ENCODE measurements at places on chromosomes 3 and 15. TPM values are rescaled to one million over a fixed set of nuclear protein-coding genes. Genes with fewer than 3 reads are reported as not detected.

DNA sequence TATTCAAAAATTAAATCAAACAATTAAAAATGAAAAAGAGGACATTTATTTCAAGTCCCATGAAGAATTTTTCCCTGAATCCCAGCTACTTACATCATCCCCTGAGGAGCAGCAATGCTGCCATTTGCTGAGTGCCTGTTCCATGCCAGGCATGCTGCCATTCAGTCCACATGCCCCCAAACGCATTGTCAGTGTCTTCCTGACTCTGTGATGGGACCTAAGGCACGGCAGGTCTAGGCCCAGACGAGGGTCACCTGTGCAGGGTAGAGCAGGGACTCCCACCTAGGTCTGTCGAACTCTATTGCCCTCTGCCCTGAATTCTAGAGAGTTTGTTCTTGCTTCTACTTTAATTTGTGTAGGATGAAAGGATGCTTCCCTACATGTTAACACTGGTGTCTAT, 7.0 kb downstream of the PSTPIP1 start:
- H3K4me3 ChIP-seq = peak overlapping the region; percentile 64
- no peaks in the 10 kb centered on the region for H3K27me3 ChIP-seq
- DNase-seq = no peak
- peak overlapping the region; percentile 87 for H3K27ac ChIP-seq
- H3K4me1 ChIP-seq = peaks cover 98% of the 10 kb centered on the region

DNA sequence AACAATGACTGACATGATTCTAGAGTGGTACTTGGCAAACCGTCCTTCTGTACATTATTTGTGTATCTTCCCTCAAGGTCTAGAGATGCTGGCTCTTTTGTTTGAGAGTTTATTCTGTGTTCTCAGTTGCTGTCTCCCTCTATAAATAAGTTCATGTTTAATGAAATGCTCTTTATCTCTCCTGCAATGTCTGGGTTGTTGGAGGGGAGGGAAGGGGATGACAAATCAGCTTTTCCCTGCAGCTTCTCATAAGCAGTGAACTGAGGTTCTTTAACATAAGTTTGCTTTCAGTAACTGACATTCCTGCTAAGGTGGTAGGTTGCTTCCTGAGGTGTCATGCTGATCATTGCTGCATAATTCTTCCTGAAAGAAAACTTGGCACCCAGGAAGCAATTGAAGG, 21.8 kb downstream of the ITPR1 start:
- DNase-seq = no peak
- H3K27me3 ChIP-seq = no peaks in the 10 kb centered on the region
- peaks cover 32% of the 10 kb centered on the region for H3K4me1 ChIP-seq
- H3K4me3 ChIP-seq = no peak overlapping the region
- H3K36me3 ChIP-seq = peaks cover 21% of the 10 kb centered on the region

SLC12A1 gene
- not detected for total RNA-seq

IGSF11 gene
- total RNA-seq = not detected

ZNF385D gene
- not detected for total RNA-seq

FBXW12 gene
- total RNA-seq = not detected

- DNase-seq = peak; percentile 72
- H3K27ac ChIP-seq = no peak overlapping the region
- peaks cover 2% of the 10 kb centered on the region for H3K4me1 ChIP-seq
- peaks cover 10% of the 10 kb centered on the region for H3K27me3 ChIP-seq
- no peak overlapping the region for H3K4me3 ChIP-seq
- no peaks in the 10 kb centered on the region for H3K36me3 ChIP-seq
Measured at GRCh38 chr3:149480326-149481017, 6.0 kb downstream of the TM4SF4 start.

STXBP5L gene
- not detected for total RNA-seq

SAMMSON gene
- total RNA-seq = not detected

FEZF2 gene
- not detected for total RNA-seq

- H3K36me3 ChIP-seq = peaks cover 38% of the 10 kb centered on the region
- no peak overlapping the region for H3K27ac ChIP-seq
- DNase-seq = no peak
- H3K4me1 ChIP-seq = no peaks in the 10 kb centered on the region
- H3K27me3 ChIP-seq = no peaks in the 10 kb centered on the region
- H3K4me3 ChIP-seq = no peak overlapping the region
Measured at GRCh38 chr15:42231088-42231487, 23.0 kb upstream of the VPS39 start.

GRCh38 chr3:94896994-94897393, 834.1 kb downstream of the NSUN3 start:
- no peak for DNase-seq
- no peaks in the 10 kb centered on the region for H3K4me1 ChIP-seq
- H3K4me3 ChIP-seq = no peak overlapping the region
- no peak overlapping the region for H3K27ac ChIP-seq
- no peaks in the 10 kb centered on the region for H3K36me3 ChIP-seq
- H3K27me3 ChIP-seq = no peaks in the 10 kb centered on the region

- peak overlapping the region; percentile 100 for H3K27ac ChIP-seq
- no peak for DNase-seq
- H3K27me3 ChIP-seq = peaks cover 4% of the 10 kb centered on the region
- peak overlapping the region; percentile 98 for H3K4me3 ChIP-seq
- peaks cover 29% of the 10 kb centered on the region for H3K4me1 ChIP-seq
Measured at GRCh38 chr15:45586601-45587094, 531 bp upstream of the BLOC1S6 start.

- no peaks in the 10 kb centered on the region for H3K27me3 ChIP-seq
- H3K27ac ChIP-seq = no peak overlapping the region
- H3K4me1 ChIP-seq = no peaks in the 10 kb centered on the region
Measured at GRCh38 chr15:85742186-85742821, 52.4 kb downstream of the KLHL25 start.

CIDEC gene
- total RNA-seq = not detected

- DNase-seq = no peak
- H3K4me3 ChIP-seq = no peak overlapping the region
- H3K4me1 ChIP-seq = no peaks in the 10 kb centered on the region
- H3K36me3 ChIP-seq = no peaks in the 10 kb centered on the region
Measured at GRCh38 chr3:178324356-178324755, 211.9 kb upstream of the KCNMB2 start.

LYSMD2 gene
- total RNA-seq = 16.0 TPM

ANKUB1 gene
- total RNA-seq = not detected

INSYN1 gene
- not detected for total RNA-seq

DNA sequence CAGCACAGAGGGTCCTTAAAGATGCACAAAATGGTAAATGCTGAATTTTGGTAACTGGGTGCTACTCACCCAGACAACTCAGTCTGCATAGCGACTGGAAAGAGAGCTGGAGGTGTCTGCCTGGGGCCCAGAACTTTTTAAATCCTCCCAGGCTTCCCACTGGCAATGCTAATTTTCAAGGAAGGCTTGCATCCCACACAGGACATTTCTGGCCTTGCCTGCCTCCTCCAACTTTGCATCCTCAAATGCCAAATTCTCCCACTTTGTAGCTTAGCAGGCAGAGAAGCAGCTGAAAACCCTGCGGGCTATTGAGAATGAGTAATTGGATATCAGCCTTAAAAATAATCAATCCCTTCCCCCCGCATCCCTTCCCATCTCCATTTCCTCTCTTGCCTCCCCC, 656.6 kb upstream of the ADAMTS9 start:
- H3K4me1 ChIP-seq = no peaks in the 10 kb centered on the region
- no peak for DNase-seq
- H3K27ac ChIP-seq = no peak overlapping the region
- H3K36me3 ChIP-seq = no peaks in the 10 kb centered on the region
- no peaks in the 10 kb centered on the region for H3K27me3 ChIP-seq
- H3K4me3 ChIP-seq = no peak overlapping the region

- H3K4me1 ChIP-seq = no peaks in the 10 kb centered on the region
- H3K4me3 ChIP-seq = no peak overlapping the region
- no peaks in the 10 kb centered on the region for H3K36me3 ChIP-seq
Measured at GRCh38 chr3:46712191-46713049, 5.2 kb downstream of the PRSS50 start.

IP6K1 gene
- 41.0 TPM for total RNA-seq

CYP1A2 gene
- total RNA-seq = not detected

DNA sequence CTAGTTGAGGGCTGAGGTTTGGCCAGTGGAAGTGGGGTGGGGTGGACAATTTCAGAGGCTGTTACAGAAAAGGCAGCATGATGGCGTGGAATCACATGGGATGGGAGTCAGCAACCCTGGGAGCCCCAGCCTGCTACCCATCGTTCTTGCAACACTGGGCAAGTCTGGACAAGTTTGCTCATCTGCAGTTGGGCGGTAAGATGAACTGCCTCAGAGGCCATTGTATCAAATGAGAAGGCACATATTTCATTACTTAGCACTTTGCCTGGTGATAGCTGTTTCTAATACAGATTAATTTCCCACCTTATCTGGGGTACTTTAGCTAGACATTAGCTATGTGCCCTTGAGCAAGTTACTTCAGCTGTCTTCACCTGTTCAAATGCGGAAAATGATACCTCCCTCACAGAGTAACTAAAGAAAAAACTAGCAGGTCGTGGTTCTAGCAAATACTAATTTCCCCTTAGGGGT, 248.9 kb downstream of the THSD4 start:
- H3K27ac ChIP-seq = no peak overlapping the region
- DNase-seq = no peak
- H3K4me1 ChIP-seq = no peaks in the 10 kb centered on the region
- no peak overlapping the region for H3K4me3 ChIP-seq
- peaks cover 5% of the 10 kb centered on the region for H3K27me3 ChIP-seq

DNA sequence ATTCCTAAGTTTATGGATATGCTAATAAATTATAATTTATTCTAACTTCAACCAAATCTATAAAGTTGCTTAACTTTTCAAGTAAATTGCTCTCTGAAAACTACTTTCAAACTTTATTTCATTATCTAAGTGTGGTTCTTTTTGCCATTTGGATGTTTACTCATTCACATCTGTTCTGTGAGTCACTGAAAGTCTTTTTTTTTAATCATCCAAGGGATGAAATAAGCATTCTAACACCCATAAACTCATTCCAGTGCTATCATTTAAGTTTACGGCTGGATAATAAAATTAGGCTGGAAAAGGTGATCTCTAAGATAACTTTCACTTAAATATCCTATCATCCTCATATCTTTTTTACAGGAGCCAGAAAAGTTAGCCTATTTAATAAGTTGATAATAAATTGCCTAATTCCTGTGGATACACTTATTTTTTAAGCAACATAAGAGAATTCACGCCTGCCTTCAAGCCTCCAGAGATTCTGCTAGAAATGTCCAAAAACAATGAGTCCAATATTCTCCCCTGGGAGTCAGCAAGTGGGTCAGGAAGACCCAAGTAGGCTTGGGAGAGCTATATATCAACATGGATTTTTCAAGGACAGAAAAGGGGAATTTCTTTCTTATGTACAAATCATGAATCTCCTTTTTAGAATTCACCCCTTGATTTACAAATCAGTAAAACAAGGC, 25.8 kb downstream of the SCG3 start:
- DNase-seq = no peak
- no peak overlapping the region for H3K4me3 ChIP-seq
- H3K36me3 ChIP-seq = no peaks in the 10 kb centered on the region
- H3K27ac ChIP-seq = no peak overlapping the region
- H3K4me1 ChIP-seq = no peaks in the 10 kb centered on the region

- H3K4me3 ChIP-seq = no peak overlapping the region
- no peak for DNase-seq
- H3K36me3 ChIP-seq = peaks cover 5% of the 10 kb centered on the region
Measured at GRCh38 chr3:12929801-12930200, 88.4 kb upstream of the RPL32 start.

CCR5 gene
- total RNA-seq = 87.0 TPM

PRSS50 gene
- total RNA-seq = not detected

CAPN3 gene
- 4.6 TPM for total RNA-seq

- H3K36me3 ChIP-seq = peaks cover 54% of the 10 kb centered on the region
- H3K4me3 ChIP-seq = peak overlapping the region; percentile 12
- H3K4me1 ChIP-seq = peaks cover 44% of the 10 kb centered on the region
- peak; percentile 90 for DNase-seq
Measured at GRCh38 chr3:16337856-16338540, 73.0 kb downstream of the OXNAD1 start.

NFKBIZ gene
- total RNA-seq = 51.3 TPM

TLR9 gene
- total RNA-seq = not detected

DNA sequence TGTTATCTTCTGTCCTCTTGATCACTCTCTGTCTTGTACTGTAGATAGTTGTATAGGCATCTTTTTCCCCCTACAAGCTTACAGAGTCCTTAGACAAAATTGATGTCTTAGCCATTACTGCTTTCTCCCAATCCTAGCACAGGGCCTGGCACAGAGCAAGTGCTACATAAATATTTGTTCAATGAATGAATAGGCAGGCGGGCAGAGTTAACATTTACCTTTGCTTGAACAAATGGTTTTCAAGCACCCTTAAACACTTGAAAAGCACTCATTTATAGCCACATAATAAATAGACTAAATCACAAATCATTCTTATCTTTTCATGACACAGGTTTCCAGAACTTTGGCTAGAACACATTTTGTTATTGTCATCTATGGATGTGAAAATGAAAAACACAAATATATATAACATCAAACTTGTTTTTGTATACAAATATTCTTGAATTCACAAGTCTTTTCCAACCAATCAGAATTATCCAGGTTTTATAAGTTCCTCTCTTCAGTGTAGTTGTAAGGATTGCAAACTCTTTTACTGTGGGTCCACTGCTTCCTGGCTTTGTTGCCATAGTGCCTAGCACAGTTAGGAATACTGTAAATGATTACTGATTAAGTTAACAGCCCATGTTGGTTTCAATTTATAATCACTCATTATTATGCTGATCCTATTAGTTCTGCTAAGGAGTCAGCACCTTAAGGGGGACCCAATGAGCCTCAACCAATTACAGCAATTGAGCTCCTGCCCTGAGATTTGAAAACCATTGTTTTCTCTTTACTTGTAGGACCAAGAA, 61.9 kb downstream of the ISL2 start:
- H3K27me3 ChIP-seq = no peaks in the 10 kb centered on the region
- DNase-seq = no peak
- no peaks in the 10 kb centered on the region for H3K4me1 ChIP-seq

- H3K36me3 ChIP-seq = no peaks in the 10 kb centered on the region
- H3K27ac ChIP-seq = no peak overlapping the region
- no peak for DNase-seq
- no peak overlapping the region for H3K4me3 ChIP-seq
Measured at GRCh38 chr15:69807721-69808120, 290.0 kb downstream of the TLE3 start.

- no peak for DNase-seq
- H3K27ac ChIP-seq = no peak overlapping the region
- no peak overlapping the region for H3K4me3 ChIP-seq
- H3K4me1 ChIP-seq = peaks cover 30% of the 10 kb centered on the region
- peaks cover 2% of the 10 kb centered on the region for H3K36me3 ChIP-seq
Measured at GRCh38 chr3:31291818-31292217, 240.9 kb upstream of the STT3B start.

- H3K27ac ChIP-seq = no peak overlapping the region
- H3K27me3 ChIP-seq = no peaks in the 10 kb centered on the region
- no peak for DNase-seq
Measured at GRCh38 chr15:96958721-96959120, 628.2 kb downstream of the NR2F2 start.

ACKR4 gene
- not detected for total RNA-seq

ZNF620 gene
- total RNA-seq = 8.3 TPM
